Mucosa of descending colon (tissue), 3 donors: ENCODE measurements at places on chromosomes 5 and 9. TPM values are rescaled to one million over a fixed set of nuclear protein-coding genes. Genes with fewer than 3 reads are reported as not detected.
A peak's percentile ranks its signal among the peaks of the same experiment; 100 is the strongest.

DNA sequence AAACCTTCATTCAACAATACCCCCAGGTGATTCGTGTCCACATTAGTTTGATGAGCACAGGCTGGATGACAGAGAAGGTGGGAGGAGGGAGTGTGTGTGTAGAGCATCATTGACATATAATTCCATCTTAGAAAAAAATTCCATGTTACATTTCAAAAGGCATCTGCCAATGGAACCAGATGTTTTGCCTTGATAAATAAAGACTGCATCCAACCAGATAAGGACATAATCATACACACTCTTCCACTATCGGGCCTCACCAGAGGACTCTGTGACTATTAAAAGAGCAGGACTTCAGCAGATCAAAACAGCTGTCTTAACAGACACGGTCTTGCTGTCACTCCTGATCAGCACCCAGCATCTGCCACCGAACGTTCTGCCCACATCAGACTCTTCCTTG lies 96.4 kb upstream of the SPIN1 start:
- DNase-seq: no peak

- DNase-seq: no peak
Measured at GRCh38 chr5:30502277-30502676, 691.2 kb upstream of the CDH6 start.

GRCh38 chr5:181126841-181127240 lies 4.1 kb downstream of the OR2V1 start:
- no peak for DNase-seq

- no peak for DNase-seq
Measured at GRCh38 chr5:31442058-31442745, 89.7 kb downstream of the DROSHA start.

GRCh38 chr5:69331528-69332445 lies 814 bp downstream of the CCDC125 start:
- peak; percentile 63 for DNase-seq

GRCh38 chr9:112180387-112180881 lies 5.3 kb upstream of the SUSD1 start:
- no peak for DNase-seq

GRCh38 chr5:162769019-162769418 lies 668.4 kb upstream of the CCNG1 start:
- no peak for DNase-seq

DNA sequence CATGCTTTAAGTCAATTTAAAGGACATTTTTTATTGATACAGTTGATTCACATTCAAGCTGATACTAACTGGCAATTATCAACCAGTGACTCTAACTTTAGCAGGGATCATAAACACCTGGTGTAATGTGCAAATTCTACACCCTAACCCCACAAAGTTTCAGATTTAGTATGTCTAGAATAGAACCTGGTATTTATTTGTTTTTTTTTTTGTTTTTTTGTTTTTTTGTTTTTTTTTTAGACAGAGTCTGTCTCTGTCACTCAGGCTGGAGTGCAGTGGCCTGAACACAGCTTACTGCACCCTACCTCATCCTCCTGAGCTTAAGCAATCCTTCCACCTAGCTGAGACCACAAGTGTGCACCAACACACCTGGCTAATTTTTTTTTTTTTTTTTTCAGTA lies 311.2 kb upstream of the SEMA6A start:
- no peak for DNase-seq

- DNase-seq: no peak
Measured at GRCh38 chr5:173395933-173396308, 67.7 kb upstream of the STC2 start.

DNA sequence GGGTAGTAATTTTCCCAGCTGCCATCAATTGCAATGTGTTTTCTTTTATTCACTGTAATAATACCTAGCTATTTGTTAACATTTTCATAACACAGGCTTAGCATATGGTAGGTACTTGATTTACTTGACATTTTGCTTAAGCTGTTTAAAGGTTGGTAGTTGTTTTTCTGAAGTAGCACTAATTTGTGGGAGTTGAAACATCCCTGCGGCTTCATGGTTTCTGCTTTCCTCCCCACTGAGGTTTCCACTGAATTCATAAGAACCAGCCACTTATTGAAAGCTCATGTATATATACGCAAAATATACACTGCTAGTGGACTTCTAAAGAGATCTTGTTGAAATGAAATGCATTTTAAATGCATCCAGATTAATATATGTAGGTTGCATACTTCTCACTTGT lies 559.9 kb downstream of the TLE4 start:
- DNase-seq: no peak

- no peak for DNase-seq
Measured at GRCh38 chr5:107513337-107514085, 157.2 kb downstream of the EFNA5 start.

- DNase-seq: no peak
Measured at GRCh38 chr5:109938453-109938852, 248.7 kb downstream of the MAN2A1 start.

FBXW11 gene
- total RNA-seq: 39.5 TPM

CTNND2 gene
- 0.70 TPM for total RNA-seq

GNA14 gene
- 7.0 TPM for total RNA-seq

IFNA21 gene
- total RNA-seq: not detected
